ENCODE measurements at places on chromosomes 6 and 20. TPM values are rescaled to one million over a fixed set of nuclear protein-coding genes. Genes with fewer than 3 reads are reported as not detected.

SUPT3H gene
- 5.3 TPM for total RNA-seq

TSHZ2 gene
- total RNA-seq, result 32.6 TPM

OR2J3 gene
- not detected for total RNA-seq

EPHA7 gene
- total RNA-seq, result 0.14 TPM

RAET1G gene
- not detected for total RNA-seq

C20orf204 gene
- 0.81 TPM for total RNA-seq

IMPG1 gene
- not detected for total RNA-seq

RANBP9 gene
- total RNA-seq, result 53.8 TPM

KCTD20 gene
- total RNA-seq, result 72.0 TPM

All from thoracic aorta (tissue), 2 donors.